Type B pancreatic cell (in vitro differentiated cells): ENCODE measurements at places on chromosomes 13 and 19. TPM values are rescaled to one million over a fixed set of nuclear protein-coding genes. Genes with fewer than 3 reads are reported as not detected.

The FKRP gene
- 24.2 and 38.4 TPM in 2 replicates for total RNA-seq

The LYL1 gene
- total RNA-seq: 0.19 TPM in 1 of 2 replicates, not detected in the other

The CUL4A gene
- total RNA-seq: 64.6 and 69.9 TPM in 2 replicates

The RETN gene
- not detected in 2 replicates for total RNA-seq

The CGB8 gene
- total RNA-seq: 9.4 TPM in 1 of 2 replicates, not detected in the other

The ZNF99 gene
- not detected in 2 replicates for total RNA-seq

DNA sequence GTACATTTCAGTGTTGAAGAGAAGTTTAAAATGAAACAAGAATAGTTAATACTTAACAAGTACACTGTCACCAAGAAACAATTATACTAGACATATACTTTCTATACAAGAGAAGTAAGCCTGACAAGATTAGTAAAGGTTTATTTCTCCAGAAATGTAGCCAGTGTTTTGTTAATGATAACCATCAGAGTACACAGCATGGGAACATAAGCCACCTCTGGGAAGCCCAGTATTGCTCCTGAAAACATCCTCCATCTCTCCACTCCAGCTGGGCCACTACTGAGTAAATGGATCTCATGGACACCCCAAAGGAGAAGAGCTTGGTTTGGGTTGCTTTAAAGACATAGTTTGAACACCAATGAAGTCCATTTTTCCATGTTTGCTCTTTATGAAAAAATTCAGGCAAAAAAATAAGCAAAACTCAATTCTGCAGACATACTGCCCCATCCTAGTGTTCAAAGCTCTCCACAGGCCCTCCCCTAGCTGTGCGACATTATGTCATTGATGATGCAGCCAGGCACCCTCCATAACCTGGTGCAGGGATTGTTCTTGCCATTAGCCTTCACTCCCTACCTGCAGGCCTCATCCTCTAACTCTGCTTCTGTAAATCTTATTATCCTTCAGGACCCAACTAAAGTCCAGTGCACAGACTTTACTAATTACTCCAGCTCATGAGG lies 61.9 kb downstream of the LHFPL6 start:
- H3K36me3 ChIP-seq: no peaks in the 10 kb centered on the region
- H3K27ac ChIP-seq: no peak overlapping the region
- no peak for DNase-seq
- H3K27me3 ChIP-seq: no peaks in the 10 kb centered on the region
- peaks cover 33% of the 10 kb centered on the region for H3K4me1 ChIP-seq
